Activated CD8-positive, alpha-beta T cell treated with anti-CD3 and anti-CD28 coated beads, Interleukin-2, amount 10 ng/mL, durations not matched to agents 7 days and 5 days (primary cell): ENCODE measurements at places on chromosomes 11 and 22. TPM values are rescaled to one million over a fixed set of nuclear protein-coding genes. Genes with fewer than 3 reads are reported as not detected.

Gene SMIM38
- not detected for total RNA-seq

Gene TLCD5
- 0.08 TPM for total RNA-seq

Gene BATF2
- total RNA-seq = 0.99 TPM

Gene AIFM3
- 0.39 TPM for total RNA-seq

Gene GLYATL1
- not detected for total RNA-seq

Gene CYTH4
- total RNA-seq = 114 TPM

Gene LDHAL6A
- not detected for total RNA-seq

Gene SEZ6L
- not detected for total RNA-seq

Gene PRR33
- total RNA-seq = 0.08 TPM

Gene ISX
- total RNA-seq = not detected

Gene PRG2
- 0.26 TPM for total RNA-seq

Gene MRGPRF
- not detected for total RNA-seq

Gene POU2F3
- not detected for total RNA-seq

Gene SLC17A6
- total RNA-seq = not detected

Gene CTSW
- 413 TPM for total RNA-seq

Gene EHF
- not detected for total RNA-seq

Gene TRAPPC4
- total RNA-seq = 58.6 TPM

Gene NLRX1
- total RNA-seq = 24.6 TPM

Gene MMP1
- not detected for total RNA-seq

Gene NXPE4
- not detected for total RNA-seq

Gene C1QTNF5
- not detected for total RNA-seq

Gene IL10RA
- 210 TPM for total RNA-seq

Gene GLB1L3
- 4.0 TPM for total RNA-seq

Gene TMEM121B
- total RNA-seq = 0.11 TPM

Gene GAL
- total RNA-seq = not detected

Gene MTCH2
- 110 TPM for total RNA-seq

Gene TENM4
- not detected for total RNA-seq
